ENCODE measurements at places on chromosomes 3 and 15.

- DNase-seq: no peak
Measured at GRCh38 chr3:159472611-159473010, 516.0 kb upstream of the IL12A start.

DNA sequence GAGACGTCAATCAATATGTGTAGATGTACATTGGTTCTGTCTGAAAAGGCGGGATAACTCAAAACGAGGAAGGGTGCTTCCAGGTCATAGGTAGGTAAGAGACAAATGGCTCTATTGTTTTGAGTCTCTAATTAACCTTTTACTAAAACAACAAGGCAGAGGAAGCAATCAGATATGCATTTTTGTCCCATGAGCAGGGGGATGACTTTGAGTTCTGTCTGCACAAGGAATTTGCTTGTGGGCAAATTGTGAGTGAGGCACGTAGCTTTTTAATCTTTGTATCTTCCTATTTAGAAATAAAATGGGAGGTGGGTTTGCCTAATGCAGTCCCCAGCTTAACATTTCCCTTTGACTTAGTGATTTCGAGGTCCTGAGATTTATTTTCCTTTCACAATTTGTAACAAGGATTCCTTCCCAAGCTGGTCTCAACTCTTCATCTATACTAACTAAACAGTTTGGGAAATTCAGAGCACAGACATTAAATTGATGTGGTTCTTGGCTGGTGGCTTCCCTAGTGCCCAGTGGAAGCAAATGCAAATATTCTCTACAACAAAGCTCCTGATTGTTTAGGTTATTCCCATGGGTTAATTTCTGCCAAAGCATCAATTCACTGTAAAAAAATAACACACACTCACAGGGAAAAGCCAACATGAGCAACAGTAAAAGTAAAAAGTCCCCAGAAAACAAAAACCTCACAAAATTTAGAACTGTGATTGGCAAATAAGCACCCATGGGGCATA lies 738.8 kb upstream of the SGO1 start:
- DNase-seq: no peak

DNA sequence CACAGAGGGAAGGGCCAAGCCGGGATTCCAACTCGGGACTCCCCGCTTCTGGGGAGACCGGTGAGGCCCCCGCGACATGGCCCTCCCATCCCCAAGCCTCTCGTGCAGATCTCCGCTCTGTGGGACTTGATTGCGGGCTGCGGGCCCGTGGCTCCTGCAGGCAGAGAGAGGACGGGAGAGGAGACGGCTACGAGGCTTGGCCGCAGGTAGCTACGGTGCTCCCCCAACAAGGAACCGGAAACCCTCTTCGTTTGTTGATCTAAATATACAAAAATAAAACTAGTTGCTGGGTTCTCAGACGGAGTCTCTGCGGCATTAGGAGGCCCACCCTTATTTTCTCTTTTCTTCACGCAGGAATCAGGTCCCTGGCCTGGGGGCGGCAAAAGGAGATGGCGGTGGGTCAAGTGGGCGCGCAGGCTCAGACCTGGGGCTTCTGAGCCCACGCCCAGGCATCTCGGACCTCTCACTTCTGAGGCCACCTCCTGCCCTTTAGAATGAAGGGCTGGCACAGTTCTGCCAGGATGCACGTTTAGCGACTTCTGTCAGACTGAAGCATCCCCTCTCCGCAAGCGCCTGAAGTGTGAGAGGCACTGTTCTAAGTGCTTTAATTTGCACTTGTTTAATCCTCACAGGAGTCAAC lies 10.9 kb downstream of the GNB5 start:
- no peak for DNase-seq

DNA sequence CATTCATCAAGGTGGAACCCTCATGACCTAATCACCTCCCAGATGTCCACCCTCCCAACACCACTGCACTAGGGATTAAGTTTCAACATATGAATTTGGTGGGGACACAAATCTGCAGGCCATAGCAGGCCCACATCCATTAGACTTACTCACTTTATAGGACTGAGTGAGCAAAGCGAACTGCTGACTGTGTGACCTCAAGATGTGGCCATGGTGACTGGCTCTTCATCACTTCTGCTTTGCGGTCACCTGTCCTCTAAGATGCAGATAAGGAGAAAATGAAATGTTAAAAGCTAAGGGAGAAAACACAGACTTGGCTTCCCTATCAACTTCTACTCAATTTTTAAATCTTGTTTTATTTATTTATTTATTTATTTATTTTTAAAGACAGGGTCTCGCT lies 14.5 kb upstream of the DCP1A start:
- no peak for DNase-seq

- DNase-seq: no peak
Measured at GRCh38 chr15:81302701-81303109, 21.2 kb downstream of the STARD5 start.

- no peak for DNase-seq
Measured at GRCh38 chr15:51759557-51760070, 8.2 kb downstream of the TMOD2 start.

- DNase-seq: no peak
Measured at GRCh38 chr3:42662813-42663535, 9.5 kb downstream of the ZBTB47 start.

- DNase-seq: no peak
Measured at GRCh38 chr3:179147514-179147872, 664 bp upstream of the PIK3CA start.

GRCh38 chr15:63210151-63211091 lies 21.0 kb downstream of the RAB8B start:
- no peak for DNase-seq

- DNase-seq: no peak
Measured at GRCh38 chr3:58899159-58899952, 150.5 kb downstream of the CFAP20DC start.

DNA sequence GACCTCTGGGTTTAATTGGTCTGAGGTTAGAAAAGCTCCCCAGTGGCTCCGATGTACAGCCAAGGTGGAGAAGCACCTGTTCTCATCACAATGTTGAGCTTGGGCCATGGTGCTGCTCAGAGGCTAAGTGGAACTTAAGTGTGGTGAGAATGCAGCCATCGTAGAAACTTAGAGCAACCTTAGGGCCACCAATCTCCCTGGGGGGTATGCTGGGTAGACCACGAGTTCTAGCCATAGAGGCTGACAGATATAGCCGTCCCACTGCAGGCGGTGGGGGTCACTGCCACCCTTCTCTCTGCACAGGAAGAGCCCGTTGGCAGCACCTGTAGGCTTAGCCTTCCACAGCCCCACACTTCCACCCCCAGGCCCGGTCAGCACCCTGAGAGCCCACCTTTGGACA lies 38.0 kb downstream of the MGLL start:
- DNase-seq: no peak

- DNase-seq: no peak
Measured at GRCh38 chr15:37715101-37715500, 219.3 kb upstream of the TMCO5A start.

DNA sequence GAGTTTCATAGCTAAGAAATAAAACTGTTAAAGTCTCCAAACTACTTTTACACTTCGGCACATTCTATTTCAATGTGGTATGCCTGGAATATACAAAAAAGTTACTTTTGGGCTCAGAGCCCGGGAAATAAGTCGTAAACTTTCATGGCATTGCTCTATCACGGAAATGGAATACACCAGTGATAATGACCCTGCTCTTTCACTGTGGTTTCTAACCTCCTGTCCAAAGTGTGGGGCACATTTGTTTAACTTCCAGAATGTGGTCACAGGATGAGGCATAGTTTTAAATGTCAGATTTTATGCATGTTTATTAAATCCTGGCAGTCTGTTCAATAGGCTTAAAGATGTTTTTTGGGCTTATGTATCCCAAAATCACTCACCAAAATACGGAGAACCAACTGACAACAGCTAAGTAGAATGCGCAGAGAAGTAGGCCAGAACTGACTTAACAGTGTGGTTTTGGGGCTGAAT lies 5.1 kb downstream of the CXCR6 start:
- no peak for DNase-seq

- DNase-seq: peak; percentile 81
Measured at GRCh38 chr3:168047190-168047795, 48.4 kb downstream of the GOLIM4 start.

- no peak for DNase-seq
Measured at GRCh38 chr3:119342176-119342575, 48.0 kb downstream of the ARHGAP31 start.

All from DMS153 (cell line).